Stimulated activated CD4-positive, alpha-beta T cell treated with anti-CD3 and anti-CD28 coated beads, Interleukin-15, amount 100 ng/mL, for 1 hour (primary cell): ENCODE measurements at places on chromosomes 6 and 20.

GRCh38 chr6:3876101-3876500 is 26.9 kb downstream of the FAM50B start:
- no peak for DNase-seq

- DNase-seq: no peak
These were observed 33.8 kb downstream of the HDDC2 start for GRCh38 chr6:125267806-125268523.

DNA sequence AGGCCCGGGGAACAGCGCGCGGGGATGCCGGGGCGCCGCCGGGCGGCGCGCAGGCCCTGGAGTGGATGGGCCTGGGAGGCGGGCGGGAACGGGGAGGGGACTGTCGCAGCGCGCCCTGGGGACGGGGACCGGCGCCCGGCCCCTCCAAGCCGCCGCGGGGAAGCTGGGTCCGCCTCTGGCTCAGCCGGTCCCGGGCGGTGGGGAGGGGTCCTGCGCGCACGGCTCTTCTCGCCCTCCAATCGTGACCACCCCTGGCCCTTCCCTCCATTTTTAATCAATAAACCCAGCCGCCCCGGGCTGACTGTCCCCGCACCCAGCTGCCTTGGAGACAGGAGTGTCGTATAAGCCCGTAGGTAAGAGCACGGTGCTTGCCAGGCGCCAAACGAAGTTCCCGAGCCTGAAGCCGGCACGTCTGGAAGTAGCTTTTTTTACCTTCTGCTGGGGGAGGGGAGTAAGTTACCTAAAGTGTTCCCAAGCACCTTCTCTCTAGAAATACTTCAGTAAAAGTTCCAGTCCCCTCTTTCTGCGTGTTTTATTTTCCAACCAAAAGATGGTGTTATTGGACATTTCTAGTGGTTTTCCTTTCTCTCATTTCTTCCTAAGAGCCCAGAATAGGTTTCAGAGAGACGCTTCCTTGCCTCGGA is 780 bp upstream of the TAF4 start:
- no peak for DNase-seq

- no peak for DNase-seq
These were observed 129.3 kb downstream of the KLHL32 start for GRCh38 chr6:97053643-97054411.

GRCh38 chr6:106184629-106185028 is 98.5 kb downstream of the PRDM1 start:
- DNase-seq: no peak

DNA sequence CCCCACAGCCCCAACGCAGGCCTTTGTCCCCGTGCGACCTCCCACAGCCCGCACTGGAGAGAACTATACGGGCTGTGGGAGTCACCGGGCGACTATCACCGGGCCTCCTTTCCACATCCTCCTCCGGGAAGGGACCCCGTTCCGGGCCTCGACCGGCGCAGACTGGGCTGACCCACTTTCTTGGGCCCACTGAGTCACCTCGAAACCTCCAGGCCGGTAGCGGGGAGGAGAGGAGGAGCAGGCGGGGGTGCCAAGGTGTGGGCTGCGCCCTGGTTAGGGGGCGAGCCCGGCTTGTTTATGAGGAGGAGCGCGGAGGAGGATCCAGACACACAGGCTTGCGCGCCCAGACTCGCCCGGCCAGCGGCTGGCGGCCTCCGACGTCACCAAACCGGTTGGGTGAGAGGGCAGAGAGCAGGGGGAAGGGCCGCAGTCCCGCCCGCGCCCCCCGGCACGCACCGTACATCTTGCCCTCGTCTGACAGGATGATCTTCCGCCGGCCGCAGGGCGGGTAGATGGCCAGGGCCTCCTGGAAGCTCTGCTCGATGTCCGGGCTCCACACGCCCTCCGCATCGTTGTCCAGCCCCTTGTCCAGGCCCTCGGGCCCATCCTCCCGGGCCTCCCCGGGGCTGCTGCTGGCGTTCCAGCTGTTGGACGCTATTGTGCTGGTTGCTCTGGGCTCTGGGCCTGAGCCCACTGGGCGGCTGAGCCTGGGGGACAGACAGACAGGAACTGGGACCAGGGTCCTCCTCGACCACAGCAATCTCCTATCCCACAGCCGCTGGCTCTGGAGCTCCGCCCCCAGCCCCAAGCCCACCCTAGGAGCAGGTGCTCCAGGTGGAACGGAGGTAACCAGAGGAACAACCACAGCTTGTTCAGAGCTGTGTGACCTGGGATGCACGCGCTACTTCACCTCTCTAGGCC is 10.6 kb downstream of the TEAD3 start:
- DNase-seq: no peak

- no peak for DNase-seq
These were observed 121.4 kb upstream of the LY86 start for GRCh38 chr6:6466967-6467761.

DNA sequence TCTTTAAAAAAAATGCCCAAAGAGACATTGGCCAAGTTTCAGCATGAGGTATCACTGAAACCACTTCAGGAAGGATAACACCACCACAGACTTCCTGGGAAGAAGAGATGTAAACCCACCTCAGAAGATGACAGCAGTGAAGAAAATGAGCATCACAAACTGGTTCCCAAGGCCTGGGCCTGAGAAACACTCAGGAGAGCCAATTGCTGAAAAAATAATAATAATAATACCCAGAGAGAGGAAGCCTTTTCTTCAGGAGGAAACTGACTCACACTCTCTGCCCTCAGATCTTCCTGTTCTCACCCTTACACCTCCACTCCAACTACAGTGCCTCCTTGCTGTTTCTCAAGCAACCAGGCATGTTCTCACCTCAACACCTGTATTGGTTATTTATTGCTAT is 68.1 kb upstream of the MAFB start:
- DNase-seq: no peak

- DNase-seq: no peak
These were observed 279.7 kb downstream of the UST start for GRCh38 chr6:149026530-149026942.

GRCh38 chr6:147684906-147685305 is 176.4 kb downstream of the SAMD5 start:
- no peak for DNase-seq
